Testis (tissue), 5 donors: ENCODE measurements at places on chromosomes 5 and 9.

DNA sequence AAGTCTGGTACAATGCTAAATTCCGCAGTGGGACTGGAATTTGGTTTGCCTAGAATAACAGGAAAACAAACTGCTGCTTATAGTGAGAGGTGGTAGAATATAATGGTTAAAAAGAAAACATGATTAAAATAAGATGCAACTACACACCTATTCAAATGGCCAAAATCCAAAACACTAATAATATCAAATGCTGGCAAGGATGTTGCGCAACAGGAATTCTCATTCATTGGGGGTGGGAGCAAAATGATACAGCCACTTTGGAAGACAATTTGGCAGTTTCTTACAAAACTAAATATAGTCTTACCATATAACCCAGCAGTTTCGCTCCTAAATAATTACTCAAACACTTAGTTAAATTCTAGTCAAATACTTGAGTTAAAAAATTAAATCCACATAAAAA, 50.8 kb upstream of the TPD52L3 start:
- no peak for DNase-seq

DNA sequence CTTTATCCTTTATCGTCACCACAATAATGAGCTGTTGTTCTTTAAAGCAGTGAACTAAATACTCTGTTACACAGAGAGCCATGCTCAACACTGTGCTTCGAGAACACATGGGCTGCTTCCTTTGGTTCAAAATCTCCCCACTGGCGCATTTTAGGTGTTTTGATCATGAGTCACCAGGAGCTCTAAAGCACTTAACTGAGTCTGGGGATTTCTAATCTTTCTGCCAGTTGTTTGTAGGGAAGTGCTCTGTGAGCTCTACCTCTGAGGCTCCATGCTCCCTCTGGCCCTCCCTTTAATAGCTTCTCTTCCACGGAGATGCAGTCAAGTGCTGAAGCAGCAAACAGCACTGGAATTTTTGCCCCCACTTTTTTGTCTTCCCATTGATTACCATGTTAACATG, 17.0 kb downstream of the ERAP2 start:
- no peak for DNase-seq

GRCh38 chr9:131308906-131309529, 19.5 kb downstream of the PLPP7 start:
- DNase-seq, result no peak

DNA sequence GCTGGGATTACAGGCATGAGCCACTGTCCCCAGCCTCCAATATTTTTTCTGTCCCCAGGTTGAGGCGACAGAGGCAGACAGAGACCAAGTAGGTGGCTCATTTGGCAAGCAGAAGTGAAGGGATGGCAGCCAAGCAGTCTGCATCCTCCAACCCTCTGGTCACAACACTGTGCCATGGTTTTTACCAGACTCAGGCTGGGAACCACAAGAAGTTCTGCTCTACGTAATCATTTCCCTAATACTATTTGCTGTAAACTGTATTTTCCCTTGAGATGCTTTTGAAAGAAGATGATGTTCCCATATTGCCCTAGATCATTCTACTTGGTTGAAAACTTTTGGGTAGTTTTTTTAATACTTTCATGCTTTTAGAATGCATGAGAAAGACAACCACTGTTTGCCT, 40.5 kb downstream of the PTTG1 start:
- DNase-seq, result no peak

- DNase-seq, result no peak
Observed at GRCh38 chr9:27145143-27145542, 36.1 kb downstream of the TEK start.

GRCh38 chr9:89985068-89985467, 380.3 kb downstream of the GADD45G start:
- no peak for DNase-seq

DNA sequence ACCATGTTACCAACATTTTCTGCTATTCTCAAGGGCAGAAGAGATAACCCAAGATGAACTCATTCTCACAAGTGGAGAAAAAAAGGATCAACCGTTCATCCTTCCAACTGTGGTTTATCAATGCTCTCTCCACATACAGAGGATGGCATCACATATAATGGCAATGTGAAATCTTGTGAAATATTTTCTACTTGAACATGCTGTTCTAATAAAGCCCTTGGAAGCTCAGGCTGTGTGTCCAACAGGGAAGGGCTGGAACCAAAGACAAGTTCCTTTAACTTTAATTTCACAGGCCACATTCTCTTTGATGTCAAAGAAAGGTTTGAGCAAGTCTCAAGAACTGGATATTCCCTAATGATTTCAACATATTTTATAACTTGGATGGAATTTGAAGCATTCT, 230.5 kb downstream of the SPOCK1 start:
- DNase-seq, result no peak

DNA sequence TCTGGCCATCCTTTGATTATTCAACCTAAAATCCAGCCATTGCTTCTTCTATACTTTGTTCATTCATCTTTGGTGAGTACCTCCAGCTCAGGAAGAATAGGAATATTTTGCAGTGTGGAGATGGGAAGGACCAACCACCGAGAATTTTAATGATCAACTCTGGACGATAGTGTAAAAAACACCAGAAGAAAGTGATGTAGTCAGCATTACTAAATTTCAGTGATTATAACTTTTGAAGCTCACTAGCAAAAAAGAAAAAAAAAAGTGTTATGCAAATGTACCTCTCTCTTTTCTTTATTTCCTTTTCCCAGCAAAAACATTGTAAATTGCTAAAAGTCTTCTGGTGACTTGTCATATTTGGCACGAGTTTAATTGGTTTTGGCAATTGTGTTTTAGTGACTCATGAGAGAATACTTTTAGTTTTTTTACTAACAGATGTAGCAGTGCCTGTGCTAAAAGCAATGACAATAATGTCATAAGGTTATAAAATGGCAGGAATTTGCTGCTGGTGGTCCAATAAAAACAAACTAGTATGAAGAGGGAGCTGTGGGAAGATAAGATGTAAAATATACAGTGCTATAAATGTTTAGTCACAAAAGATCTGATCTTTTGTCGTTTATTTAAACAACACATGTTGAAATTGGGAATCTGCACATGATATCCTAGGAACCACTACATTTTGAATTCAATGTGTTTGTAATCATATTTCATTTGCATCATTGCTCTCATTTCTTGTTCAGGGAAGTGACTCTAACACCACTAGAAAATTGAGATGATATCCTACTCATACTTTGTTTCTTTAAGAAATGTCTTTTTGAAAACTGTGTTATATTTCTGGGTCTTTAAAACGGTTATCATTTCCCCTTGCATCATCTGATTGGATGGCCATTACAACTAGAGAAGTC, 81.3 kb upstream of the ERCC6L2 start:
- DNase-seq, result no peak

DNA sequence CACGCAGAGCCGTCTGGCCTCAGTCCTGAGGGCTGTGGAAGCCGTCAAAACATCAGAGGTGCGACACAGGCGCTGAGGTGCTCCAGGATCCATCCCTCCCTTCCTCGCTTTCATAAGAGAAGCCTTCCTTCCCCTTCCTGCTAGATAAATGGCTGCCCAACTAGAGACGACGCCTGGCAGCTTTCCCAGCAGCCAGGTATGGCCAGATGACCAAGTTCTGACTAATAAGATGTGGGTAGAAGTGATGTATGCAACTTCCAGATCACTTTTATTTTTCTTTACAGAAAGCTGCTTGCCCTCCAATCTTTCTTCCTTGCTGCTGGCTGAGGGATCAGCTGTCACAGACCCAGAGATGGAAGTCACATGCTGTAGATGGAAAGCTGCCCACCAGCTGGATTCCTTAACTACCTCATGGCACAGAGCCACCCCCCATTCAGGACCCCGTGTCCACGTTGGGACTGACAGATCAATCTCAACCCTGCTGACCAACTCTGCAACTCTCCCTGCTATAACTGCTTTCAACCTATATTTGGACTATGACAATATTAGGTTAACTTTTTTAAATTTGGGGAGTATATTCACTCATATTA, 8.8 kb downstream of the MAPK9 start:
- no peak for DNase-seq

DNA sequence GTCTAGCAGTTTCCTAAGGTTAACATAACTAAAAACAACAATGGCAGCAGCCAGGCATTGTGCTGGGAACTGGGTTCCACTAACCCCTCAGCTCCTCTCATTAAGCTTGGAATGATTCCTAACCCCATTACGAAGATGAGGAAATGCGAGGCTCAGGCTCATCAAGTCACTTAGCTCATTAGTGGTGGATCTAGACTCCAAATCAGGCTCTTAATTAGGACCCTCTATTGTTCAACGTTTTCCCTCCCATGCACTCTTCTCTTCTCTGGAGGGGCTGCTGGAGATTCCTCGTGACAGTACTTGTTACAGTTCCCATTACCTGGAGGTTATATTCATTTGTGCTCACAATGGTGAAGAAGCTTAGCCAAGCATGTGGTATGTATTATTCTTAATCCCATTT, 6.5 kb downstream of the TAS2R1 start:
- no peak for DNase-seq

GRCh38 chr5:141633871-141634561, 2.6 kb downstream of the HDAC3 start:
- no peak for DNase-seq

DNA sequence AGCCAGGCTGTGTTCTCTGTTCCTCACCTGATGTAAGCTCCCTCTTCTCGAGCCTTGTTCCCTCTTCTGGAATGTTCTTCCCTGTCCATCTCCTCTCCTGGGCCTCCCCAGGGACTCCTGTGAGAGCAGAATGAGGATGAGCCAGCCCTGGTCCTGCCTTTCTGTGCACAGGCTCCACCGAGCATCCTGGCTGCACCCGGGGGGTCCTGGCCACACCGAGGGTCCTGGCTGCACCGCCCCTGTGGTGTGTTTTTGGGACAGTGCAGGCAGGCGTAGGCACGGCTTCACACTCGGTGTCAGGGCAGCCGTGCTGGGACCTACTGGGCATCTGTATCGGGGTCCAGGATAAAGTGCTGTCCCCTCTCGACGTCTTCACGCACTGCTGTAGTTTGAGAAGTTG, 17.8 kb downstream of the FBXW5 start:
- DNase-seq, result no peak

DNA sequence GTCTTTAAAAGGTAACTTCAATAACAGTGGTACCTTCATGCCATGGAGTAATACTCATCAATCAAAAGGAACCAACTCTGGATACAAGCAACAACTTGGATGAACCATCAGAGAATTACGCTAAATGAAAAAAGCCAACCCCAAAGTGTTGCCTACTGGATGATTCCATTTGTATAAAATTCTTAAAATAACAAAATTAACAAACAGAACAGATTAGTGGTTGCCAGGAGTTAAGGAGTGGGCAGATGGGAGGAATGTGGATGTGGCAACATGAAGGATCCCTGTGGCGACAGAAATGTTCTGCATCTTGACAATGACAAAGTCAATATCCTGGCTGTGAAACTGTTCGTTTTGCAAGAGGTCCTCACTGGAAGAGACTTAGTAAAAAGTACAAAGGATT, 50.5 kb downstream of the SPTLC1 start:
- DNase-seq, result no peak

GRCh38 chr9:129745200-129745599, 7.6 kb downstream of the PTGES start:
- no peak for DNase-seq

- no peak for DNase-seq
Observed at GRCh38 chr9:82722051-82722450, 340.9 kb downstream of the RASEF start.

DNA sequence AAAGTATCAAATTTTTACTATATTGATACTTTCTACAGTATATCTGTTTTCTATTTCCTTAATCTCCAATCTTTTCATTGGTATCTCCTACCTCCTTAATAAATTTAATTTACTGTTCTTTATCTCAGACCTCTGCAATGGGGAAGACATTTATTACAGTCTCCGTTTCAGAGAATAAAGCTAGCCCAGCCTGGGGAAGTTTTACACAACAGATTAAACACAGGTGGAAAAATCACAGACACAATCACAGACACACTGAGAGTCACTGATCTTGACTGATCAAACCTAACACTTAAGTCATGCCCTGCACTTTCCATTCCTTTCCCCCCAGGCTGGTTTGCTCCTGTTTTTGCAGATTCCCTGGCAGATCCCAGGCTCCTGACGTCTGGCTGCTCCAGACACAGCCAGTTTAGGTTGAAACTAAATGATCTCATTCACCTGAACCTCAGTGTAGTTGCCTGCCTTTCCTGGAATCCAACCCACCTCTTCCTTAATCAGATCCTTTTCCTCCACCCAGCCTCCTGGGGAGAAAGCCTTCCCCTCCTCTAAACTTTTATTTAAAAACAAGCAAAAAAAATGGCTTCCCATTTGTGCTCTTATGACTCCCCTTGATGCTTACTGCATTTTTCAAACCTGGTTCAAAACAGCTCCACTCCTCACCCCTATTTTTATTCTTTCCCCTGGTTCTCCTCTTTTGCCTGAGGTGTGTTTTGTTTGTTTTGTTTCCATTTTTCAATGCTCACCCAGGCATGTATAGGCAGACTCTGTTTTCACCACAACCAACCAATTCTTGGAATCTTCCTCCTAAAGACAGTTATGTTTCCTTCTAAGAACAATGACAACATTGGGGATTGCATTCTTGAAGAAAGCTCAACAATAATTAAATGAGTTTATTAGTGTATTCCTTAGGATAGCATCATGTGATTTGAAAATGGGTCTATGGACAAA, 29.5 kb upstream of the OSMR start:
- no peak for DNase-seq

DNA sequence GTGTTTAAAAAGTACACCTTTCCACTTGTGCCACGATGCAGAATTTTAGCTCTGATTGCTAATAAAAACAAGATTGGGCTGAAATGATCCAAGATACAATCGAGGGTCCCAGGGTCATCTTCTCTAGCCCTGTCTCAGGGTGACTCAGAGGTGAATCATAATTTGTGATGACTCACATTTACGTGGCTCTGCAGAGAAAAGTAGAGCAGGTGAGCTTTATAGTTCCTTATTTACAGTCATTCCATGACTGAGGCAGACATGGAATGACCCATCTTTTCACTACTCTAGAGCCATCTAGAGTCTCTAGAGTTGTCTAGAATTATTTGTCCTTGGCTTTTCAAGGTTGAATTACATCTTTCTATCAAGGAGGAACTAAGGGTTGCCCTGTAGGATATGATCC, 155.2 kb downstream of the GAS1 start:
- no peak for DNase-seq

DNA sequence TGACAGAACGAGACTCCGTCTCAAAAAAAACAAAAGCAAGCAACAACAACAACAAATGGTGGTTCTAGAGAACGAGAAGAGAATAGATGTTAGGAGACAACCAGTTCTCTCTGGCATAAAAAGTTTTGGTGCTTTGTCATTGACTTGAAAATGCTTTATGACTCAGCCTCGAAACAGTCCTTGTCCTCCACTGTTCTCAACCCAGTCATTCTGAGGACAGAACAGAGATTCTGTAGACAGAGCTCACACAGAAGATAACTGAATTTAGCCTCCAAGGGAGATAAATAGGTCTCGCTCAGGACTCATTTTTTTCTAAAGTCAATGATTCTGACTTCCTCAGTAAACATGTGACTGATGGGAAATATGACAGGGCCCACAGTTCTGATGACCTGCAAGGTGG, 76.0 kb upstream of the FSTL4 start:
- no peak for DNase-seq

- DNase-seq, result no peak
Observed at GRCh38 chr5:122967625-122968024, 68.9 kb downstream of the PPIC start.

- DNase-seq, result peak; percentile 16
Observed at GRCh38 chr5:179608131-179608581, 15.3 kb downstream of the HNRNPH1 start.
